ENCODE measurements at places on chromosomes 1 and 21.

GRCh38 chr1:60078182-60078581 is 4.6 kb upstream of the C1orf87 start:
- DNase-seq = no peak

DNA sequence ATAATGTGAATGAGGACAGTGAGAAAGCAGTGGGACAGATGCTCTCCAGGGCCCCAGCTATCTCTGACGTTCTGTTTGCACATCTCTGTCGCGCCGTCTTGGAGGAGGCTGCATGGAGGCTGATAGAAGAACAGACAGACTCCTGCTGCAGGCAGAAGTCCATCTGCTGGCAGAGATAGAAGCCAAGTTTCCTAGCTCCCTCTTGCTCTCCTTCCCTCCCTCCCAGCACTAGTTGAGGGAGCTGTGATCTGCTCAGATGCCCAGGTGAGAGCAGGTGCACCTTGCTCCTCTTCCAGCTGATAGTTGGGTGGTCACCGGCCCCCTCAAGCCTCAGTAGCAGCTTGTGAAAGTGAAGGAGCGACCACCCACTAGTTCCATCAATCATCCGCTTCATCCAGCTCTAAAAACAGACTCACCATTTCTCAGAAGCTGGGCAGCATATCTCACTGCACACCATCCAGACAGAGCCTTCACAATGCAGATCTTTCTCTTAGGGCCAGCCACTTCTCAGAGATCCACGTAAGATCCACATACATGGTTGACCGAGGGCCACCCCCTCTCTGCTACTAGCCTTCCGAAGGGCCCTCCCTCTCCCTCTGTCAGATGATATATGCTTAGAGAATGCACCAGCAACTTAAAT is 12.9 kb downstream of the LRRN2 start:
- peak; percentile 86 for DNase-seq

- no peak for DNase-seq
Measured at GRCh38 chr21:25176637-25177412, 430.5 kb downstream of the MRPL39 start.

DNA sequence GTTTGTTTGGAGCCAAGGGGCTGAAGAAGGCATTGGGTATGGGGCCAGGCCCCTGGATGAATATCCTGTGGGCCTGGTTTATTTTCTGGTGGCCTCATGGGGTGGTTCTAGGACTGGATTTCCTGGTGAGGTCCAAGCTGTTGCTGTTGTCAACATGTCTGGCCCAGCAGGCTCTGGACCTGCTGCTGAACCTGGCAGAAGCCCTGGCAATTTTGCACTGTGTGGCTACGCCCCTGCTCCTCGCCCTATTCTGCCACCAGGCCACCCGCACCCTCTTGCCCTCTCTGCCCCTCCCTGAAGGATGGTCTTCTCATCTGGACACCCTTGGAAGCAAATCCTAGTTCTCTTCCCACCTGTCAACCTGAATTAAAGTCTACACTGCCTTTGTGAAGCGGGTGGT is 1.4 kb downstream of the ACKR1 start:
- no peak for DNase-seq

DNA sequence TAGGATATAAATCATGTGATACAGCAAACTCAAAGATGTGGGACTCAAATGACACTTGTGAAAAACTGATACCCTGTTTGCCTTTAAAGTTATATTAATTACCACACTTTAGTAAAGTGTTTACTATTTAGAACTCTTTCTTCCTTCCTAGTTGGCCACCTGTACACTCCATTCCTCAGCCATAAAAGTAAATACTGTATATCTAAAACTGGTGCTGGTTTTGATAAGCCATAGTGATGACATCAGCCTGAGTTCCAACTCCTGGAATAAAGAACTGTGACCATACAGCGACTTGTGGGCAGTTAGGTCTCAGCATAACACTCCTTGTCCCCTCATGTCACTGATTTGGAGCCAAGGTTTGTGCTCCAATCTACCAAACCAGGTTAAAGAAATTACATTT is 2.8 kb downstream of the PTGER3 start:
- DNase-seq = no peak

GRCh38 chr1:110206261-110206920 is 3.7 kb upstream of the KCNC4 start:
- no peak for DNase-seq

- DNase-seq = no peak
Measured at GRCh38 chr1:156551869-156552268, 20.5 kb downstream of the IQGAP3 start.

DNA sequence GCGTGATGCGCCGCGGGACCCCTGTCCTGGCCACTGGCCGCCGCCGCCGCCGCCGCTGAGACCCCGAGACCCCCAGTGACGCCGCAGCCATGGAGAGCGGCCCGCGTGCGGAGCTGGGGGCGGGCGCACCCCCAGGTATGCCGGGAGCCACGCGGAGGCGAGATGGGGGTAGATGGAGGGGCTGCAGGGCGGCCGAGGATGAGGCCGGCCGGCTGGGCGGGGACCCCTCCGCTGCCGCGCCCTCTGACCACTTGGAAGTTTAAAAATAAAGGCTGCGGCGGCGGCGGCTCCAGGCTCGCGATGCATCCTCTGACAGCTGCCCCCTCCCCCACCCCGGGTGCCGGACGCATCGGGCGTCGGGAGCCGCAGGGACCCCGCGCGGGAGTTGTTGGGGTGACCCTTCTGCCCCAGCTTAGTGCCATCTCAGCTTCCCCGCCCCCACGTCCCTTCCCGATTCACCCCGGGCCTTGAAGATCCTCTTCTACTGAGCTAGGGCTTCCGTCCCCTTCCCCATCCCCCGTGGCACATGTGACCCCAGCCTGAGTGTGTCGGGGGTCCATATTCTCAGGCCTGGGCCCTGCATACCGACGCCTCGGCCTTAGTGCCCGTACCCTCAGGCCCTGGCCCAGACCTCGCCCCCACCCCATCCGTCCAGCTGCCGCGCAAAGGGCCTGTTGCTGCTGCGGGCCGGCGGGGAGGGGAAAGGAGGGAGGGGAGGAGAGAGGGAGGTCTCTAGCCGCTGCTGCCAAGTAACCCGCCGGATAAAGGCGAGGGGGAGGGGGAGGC is 562 bp downstream of the MAP7D1 start:
- DNase-seq = peak; percentile 52

- no peak for DNase-seq
Measured at GRCh38 chr1:201404055-201404454, 4.9 kb upstream of the LAD1 start.

DNA sequence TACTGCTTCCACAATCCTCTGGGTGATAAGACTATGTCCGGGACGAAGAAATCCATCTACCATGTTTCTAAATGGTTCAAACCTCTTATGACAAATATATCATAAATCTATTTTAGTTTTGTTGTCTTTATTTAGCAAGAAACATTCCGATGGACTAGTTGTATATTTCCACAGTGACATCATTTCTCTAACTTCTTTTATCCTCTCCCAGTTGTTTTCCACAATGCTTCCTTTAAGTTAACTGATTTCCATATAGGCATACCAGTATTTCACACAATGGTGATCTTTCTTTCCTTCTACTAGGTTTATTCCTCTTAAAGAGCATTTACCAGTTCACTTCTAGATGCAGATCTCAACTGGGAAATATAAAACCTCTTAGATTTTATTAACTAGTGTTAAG is 44.8 kb downstream of the USP1 start:
- DNase-seq = no peak

DNA sequence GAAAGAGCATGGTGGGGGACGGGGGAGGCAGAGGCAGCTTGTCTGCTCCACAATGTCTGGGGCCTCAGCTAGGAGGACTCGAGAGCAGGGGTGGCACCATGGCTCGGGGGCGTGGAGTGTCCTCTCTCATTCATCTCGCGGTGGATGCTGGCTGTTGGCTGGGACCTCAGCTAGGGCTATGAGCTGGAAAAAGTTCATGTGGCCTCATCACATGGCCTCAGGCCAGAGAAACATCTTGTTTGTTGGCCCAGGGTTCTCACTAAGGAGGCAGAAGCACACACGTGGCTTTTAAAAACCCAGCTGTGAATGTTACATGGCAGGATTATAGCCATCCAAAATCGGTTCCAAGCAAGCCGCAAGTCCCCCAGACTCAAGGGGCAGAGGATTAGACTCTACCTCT is 6.2 kb upstream of the CENPS start:
- no peak for DNase-seq

DNA sequence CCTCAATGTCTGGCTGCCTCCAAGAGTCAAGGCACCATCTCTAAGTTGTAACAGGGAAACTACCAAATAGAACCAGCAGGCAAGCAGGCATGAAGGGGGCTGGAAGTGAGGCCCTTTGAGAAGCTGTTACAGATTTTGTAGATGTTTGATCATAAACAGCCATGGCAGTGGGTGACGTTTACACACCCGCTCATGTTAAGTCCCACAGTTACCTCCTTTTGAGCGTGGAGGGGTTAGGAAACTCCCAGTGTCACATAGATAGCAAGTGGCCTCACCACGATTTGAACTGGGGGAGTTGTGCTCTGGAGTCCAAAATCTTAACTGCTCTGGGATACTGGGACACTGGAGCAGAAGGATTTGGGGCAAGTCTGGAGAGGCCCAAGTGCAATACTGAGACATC is 192.4 kb downstream of the HIVEP3 start:
- DNase-seq = no peak

DNA sequence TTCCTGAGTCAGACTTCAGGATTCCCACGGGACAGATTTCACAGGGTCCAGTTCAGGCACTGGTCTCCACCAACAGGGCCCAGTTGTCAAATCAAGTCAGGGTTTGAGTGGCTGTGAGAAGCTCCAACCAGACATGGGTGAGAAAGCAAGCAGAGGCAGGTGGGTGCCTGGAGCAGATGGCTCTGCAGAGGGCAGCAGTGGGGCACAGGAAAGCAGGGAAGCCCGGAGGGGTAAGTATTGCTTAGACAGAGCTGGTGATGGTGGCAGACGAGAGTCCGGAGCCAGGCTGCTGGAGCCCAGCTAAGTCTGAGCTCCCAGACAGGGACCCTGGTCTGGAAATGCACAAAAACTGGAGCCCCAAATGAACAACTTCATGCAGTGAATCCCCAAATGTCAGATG is 40.4 kb downstream of the RIMS3 start:
- DNase-seq = peak; percentile 47

DNA sequence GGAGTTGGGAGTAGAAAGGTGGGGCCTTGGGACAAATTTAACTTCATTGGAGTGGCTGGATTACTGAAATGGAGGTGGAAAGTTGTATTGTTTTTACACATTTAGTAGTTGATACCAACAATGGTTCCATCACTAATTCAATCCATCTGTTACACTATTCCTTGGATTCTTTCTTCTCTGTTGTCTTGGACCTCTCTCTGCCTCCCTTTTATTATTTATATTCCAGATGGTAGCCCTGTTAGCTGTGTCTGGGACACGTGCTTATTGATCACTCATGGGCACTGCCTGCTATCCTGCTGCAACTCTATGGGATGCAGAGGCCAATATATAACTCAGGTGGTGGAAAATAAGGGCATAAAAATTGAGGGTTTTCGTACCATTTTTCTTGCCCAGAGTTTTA is 346.3 kb downstream of the PAPPA2 start:
- DNase-seq = peak; percentile 66

GRCh38 chr1:159275891-159276290 is 26.2 kb upstream of the FCER1A start:
- no peak for DNase-seq

- DNase-seq = no peak
Measured at GRCh38 chr1:96364576-96364975, 357.0 kb upstream of the PTBP2 start.

- no peak for DNase-seq
Measured at GRCh38 chr1:115555446-115555845, 86.3 kb upstream of the VANGL1 start.

GRCh38 chr1:235265900-235266299 is 62.1 kb downstream of the ARID4B start:
- no peak for DNase-seq

DNA sequence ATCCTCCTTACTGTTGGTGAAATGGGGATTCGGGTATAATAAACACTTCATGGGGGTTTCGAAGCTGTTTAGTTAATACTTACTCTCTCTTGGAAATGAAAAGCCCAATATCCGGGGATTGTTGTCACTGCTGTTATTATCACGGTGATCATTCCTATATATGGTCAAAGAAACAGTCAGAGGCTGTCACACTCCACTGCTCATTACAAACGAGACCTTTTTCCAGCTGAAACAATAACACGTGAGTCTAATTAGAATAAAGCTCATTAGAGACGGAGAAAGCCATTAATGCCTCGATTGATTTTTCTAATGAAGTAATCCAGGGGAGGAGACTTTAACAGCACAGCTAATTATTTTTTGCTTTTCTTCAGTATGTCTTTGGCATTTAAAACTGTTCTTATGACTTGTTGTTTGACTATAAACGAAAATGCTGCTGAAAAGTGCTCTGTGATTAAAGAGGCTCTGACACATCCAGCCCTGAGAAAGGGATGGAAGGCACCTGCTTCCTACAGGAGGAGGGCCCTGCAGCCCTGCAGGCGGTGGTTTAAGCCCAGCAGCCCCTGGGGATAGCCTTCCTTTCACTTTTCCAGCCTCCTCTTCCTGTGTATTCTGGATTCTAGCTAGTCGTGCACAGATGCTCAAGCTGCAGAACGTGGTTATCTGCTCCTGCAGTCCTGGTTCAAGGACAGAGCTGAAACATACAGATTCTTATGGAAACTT is 143.6 kb downstream of the EDEM3 start:
- no peak for DNase-seq

DNA sequence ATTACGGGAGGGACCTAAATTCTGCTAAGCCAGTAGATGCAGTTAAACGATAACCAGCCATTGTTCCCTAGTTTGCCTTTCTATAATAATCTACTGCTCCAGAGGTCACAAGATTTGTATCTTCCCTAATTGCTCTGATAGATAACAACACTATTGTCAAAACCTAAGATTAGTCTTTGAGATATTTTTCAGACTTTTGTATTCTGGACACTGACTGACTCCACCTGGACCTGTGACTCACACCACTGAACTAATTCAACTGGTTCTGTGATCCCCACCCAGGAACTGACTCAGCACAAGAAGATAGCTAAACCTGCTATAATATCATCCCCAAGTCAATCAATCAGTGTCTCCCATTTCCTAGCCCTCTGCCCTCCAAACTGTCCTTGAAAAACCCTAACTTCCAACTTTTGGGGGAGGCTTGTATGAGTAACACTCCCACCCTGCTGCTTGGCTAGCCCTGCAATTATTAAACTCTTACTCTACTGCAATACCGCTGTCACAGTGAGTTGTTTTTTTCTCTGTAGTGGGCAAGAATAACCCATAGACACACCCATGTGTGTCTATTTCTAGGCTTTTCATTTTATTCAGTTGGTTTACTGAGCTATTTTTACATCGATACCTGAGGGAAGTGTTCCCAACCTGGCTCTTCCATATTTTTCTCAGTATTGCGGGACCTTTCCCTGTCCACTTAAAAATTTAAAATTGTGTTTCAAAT is 11.2 kb downstream of the KIFAP3 start:
- DNase-seq = no peak

- DNase-seq = no peak
Measured at GRCh38 chr1:231612393-231613089, 14.0 kb upstream of the DISC1 start.

GRCh38 chr1:31364561-31365250 is 8.2 kb downstream of the FABP3 start:
- DNase-seq = no peak

- no peak for DNase-seq
Measured at GRCh38 chr1:7824701-7825100, 28.2 kb downstream of the UTS2 start.
